ENCODE measurements at places on chromosomes 16 and 17.

- DNase-seq, result no peak
- H3K4me3 ChIP-seq, result no peak overlapping the region
- no peaks in the 10 kb centered on the region for H3K4me1 ChIP-seq
- H3K36me3 ChIP-seq, result no peaks in the 10 kb centered on the region
These were observed 12.4 kb upstream of the TAC4 start for GRCh38 chr17:49859991-49860953.

DNA sequence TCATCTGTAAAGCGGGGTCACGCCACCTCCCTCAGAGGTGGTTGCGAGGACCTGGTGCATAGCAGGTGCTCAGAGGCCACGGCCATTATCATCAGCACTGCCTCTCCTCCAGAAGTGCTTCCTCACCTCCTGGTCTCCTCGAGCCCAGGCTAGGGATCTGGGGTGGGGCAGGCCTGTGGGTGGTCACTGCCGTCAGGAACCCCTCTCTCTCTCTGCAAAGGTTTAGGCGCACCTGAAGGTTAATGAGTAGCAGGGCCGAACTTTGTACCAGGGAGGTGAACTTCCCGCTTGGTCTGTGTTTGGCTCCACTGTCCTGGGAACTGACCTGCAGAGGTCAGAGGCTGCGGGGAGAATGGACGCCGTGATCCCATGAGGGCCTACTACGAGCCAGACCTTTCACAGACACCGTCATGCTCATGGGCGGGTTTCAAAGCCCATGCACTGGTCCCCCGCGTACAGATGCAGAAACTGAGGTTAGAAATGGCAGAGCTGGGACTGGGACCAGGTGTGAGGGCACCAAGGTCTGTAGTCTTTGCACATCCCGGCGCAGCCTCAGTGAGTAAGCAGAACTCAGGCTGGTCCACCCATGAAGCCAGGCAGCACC is 13.8 kb downstream of the JUP start:
- H3K27ac ChIP-seq, result no peak overlapping the region
- no peak for DNase-seq
- H3K36me3 ChIP-seq, result peaks cover 1% of the 10 kb centered on the region

- no peak overlapping the region for H3K27ac ChIP-seq
- peaks cover 5% of the 10 kb centered on the region for H3K4me1 ChIP-seq
These were observed 25.0 kb upstream of the SLC38A8 start for GRCh38 chr16:84067640-84068039.

DNA sequence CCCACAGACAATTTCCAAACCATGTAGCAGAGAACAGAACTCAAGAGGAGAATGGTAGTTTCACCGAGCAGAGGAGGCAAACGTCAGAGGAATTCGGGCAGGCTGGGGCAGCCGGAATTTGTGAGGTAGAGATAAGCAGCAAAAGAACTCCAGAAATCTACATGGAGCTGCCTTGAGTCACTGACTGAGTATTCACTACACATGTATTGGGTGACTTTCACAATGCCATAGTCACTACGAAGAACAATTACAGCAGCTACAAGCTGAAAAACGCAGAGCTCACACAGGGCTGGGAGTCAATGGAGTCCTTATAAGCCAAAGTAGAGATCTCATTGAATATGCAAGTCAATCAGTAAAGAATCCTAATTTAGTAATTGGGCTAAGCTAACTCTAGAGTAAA is 13.4 kb downstream of the CMC2 start:
- peaks cover 21% of the 10 kb centered on the region for H3K4me1 ChIP-seq
- no peak overlapping the region for H3K4me3 ChIP-seq
- H3K36me3 ChIP-seq, result peaks cover 19% of the 10 kb centered on the region
- DNase-seq, result no peak

DNA sequence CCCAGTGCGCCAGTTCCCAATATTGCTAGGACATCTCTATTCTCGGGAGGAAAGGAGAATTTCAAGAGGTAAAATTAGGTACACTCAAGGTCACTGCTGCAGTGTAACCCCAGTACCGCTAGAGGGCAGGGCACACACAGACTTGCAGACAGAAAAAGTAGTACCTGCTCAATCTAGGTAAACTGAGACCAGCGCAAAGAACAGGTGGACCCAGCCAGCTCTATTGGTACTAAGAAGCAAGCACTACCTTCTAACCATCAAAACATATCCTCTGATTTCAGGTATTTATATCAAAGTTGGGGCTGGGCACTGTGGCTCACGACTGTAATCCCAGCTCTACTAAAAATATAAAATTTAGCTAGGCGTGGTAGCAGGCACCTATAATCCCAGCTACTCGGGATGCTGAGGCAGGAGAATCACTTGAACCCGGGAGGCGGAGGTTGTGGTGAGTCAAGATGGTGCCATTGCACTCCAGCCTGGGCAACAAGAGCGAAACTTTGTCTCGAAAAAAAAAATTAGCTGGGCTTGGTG is 3.6 kb upstream of the WDR81 start:
- peaks cover 31% of the 10 kb centered on the region for H3K4me1 ChIP-seq
- peaks cover 2% of the 10 kb centered on the region for H3K36me3 ChIP-seq
- H3K27ac ChIP-seq, result no peak overlapping the region
- DNase-seq, result peak; percentile 73
- peaks cover 1% of the 10 kb centered on the region for H3K27me3 ChIP-seq

DNA sequence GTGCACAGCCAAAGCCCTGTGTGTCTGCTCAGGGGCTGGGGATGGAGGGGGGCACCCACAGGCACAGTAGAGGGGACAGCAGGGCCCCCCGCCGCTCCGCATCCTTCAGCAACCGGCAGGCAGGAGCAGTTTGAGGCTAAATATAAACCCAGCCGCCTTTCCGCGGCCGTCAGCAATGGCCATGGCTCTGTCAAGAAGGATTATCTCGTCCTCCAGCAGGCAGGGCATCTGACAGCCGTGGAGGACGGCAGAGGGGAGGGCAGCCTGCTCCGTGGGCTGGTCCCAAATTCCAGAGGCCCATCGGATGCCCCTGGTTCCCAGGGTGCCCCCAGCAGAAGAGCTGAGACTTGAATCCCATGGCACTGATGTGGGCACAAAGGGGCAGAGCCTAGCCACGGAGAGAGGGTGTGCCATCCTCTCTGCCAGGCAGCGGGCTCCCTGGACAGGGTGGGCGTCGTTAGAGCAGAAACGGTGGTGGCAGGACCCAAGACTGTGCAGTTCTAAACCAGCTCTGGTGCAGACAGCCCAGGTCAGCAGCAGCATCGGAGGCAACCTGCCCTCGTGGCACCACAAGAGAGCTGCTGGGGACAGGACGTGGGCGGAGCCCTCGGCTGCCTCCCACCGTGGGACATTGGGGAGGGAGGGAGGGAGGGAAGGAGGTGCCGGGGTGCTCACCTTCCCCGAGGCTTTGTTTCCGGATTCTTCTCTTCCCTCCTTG is 198.8 kb upstream of the CIBAR2 start:
- H3K36me3 ChIP-seq, result no peaks in the 10 kb centered on the region
- DNase-seq, result peak; percentile 71
- peak overlapping the region; percentile 58 for H3K4me3 ChIP-seq

DNA sequence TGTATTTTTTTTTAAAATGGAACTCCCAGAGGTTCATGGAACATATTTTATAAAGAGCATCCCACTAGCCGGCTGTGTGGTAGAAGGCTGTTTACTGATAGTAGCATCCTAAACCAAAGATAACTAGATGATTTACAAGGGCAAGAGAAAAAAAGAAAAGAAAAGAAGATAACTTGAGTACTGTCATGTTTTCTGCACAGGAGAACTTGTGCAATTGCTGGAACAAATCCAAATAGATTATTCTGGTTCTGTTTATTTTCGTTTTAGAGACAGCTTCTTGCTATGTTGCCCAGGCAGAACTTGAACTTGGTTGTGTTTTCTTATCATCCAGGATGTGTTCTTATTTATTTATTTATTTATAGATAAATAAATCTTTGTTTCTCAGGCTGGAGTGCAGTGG is 20.9 kb upstream of the PPM1D start:
- H3K27ac ChIP-seq, result no peak overlapping the region
- H3K4me1 ChIP-seq, result no peaks in the 10 kb centered on the region
- no peak for DNase-seq
- H3K4me3 ChIP-seq, result no peak overlapping the region
